Stimulated activated CD4-positive, alpha-beta T cell treated with anti-CD3 and anti-CD28 coated beads, Interleukin-1b, Interleukin-23, amount 100 ng/mL, for 48 hours (primary cell): ENCODE measurements at places on chromosomes 12 and 14.
A peak's percentile ranks its signal among the peaks of the same experiment; 100 is the strongest.

GRCh38 chr12:92216092-92216491, 70.4 kb upstream of the BTG1 start:
- DNase-seq: no peak

DNA sequence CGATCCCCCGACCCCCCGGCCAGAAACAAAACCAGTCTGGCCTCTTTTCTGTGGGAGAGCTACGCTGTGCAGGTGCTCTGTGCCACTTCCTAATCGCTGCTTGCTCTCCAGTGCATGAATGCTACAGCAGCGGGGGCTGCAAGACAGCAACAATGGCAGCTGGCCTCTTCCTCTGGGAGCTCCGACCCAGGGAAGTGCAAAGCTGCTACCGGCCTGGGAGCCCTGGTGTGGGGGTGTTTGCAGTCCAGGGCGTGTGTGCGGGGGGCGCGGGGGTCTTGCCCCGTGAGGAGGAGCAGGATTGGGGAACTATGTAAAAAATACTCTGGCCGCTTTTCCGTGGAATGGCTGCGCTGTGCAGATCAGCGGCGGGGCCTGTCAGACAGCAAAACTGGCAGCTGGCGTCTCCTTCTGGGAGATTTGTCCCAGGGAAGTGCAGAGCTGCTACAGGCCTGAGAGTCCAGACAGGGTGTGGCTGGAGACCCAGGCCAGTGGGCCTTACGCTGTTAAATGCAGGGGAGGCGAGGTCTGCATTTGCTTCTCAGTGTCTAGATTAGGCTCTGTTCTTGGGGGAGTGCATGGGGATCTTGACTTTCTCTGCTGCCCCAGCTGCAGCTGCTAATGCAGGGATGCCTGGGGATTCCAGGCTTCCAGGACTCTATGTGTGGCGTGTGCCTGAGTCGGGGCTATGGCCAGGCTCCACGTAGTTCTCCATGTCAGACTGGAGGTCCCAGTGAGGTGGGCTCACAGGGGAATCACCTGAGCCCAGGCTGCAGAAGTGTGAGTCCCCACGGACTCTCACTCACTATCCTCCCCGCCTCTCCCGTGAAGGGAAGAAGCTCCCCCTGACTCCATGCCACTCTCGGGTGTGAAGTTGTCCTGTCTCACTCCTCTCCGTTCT, 344.5 kb downstream of the AEBP2 start:
- no peak for DNase-seq

DNA sequence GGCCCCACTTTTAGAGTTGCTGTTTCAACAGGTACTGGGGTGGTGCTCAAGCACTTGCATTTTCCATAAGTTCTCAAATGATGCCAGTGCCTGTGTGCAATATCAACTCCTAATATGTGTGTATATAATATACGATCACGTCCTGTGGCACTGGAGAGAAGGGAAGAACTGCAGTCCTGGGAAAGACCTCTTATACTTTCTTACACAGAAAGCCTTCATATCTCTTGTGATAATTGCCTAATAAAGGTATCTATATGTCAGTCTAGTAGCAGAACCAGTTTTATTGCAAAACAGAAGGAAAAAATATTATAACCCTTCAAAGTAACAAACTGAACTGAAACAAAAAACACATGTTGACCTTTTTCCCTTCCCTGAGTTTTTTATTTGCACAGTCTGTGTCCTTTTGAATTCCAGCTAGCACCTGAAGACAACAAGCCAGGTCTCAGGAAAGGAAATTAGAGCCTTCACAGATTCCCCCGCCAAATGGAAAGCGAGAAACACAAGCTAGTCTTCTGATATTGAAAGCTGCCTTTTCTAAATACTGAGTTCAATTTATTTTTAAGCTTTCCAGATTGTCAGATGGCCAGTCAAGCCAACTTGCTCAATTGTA, 44.4 kb downstream of the IGF1 start:
- DNase-seq: no peak

DNA sequence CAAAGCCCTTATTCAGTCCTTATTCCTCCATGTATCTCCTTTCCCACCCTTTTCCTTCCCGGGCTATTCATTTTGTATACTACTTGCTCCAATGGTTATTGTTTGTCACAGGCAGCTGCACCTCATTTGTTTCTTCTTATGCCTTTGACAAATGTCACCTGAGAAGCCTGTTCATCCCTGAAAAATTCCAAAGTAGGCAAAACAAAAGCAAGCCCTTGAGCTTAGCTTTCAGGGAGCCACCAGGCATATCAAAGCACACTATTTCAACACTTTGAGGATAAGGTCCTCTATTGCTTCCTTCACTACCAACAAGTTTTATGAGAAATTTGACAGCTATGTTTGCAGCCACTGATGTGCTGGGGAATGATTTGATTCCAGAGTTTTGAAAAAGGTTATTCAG, 738.7 kb upstream of the LMO3 start:
- no peak for DNase-seq

GRCh38 chr14:49594347-49595091, 4.2 kb upstream of the LRR1 start:
- no peak for DNase-seq

- DNase-seq: no peak
Measured at GRCh38 chr12:26196421-26196716, 996 bp downstream of the SSPN start.

GRCh38 chr12:30926243-30927221, at the start of gene TSPAN11:
Gene TSPAN11, plus strand, starts transcription at chr12:30926748. Its CDS starts 27,244 bp downstream, at chr12:30953992.
- DNase-seq: no peak

DNA sequence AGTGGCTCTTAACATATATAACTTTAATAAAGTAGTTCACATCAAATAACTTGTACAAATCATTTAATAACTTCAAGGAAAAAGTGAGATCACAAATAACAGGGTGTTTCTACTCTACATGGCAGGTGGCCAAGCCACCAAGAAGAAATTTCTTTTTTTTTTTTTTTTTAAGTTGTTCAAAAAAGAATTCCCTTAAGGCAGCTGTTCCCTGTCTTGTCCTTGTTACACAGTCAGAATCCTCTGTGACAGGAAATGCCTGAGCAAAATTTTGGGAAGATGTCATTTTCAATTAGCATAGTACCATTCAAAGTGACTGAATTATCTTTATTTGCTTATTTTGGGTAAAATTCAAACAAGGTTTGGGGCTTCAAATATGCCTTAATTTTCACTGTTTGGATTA, 79.4 kb downstream of the LIN7A start:
- DNase-seq: no peak

- no peak for DNase-seq
Measured at GRCh38 chr14:35401422-35402265, 2.9 kb downstream of the NFKBIA start.

DNA sequence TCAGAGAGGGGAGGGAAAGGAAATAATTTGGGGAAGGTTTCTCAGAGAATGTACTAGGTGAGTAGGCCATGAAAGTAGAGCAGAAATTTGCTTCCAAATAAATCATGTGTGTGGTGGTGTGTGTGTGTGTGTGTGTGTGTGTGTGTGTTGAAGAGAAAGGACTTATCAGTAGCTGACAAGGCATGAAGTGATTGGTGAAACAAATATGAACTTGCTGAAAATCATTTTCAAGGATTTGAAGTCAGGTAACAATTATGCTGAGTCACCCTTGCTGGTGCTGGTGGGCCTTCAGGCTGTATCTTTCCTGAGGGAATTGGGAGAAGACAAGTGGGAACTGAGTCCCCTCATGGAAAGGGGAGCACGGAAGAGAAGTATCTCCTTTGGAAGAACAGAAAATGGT, 55.5 kb downstream of the HSD17B6 start:
- DNase-seq: no peak

- no peak for DNase-seq
Measured at GRCh38 chr14:90544566-90544965, 147.7 kb downstream of the CALM1 start.

- DNase-seq: peak; percentile 3
Measured at GRCh38 chr14:104116756-104117340, 21.5 kb upstream of the KIF26A start.

GRCh38 chr12:46446645-46447044, 74.1 kb upstream of the SLC38A2 start:
- DNase-seq: no peak

- DNase-seq: no peak
Measured at GRCh38 chr12:62221107-62221506, 39.1 kb upstream of the USP15 start.

DNA sequence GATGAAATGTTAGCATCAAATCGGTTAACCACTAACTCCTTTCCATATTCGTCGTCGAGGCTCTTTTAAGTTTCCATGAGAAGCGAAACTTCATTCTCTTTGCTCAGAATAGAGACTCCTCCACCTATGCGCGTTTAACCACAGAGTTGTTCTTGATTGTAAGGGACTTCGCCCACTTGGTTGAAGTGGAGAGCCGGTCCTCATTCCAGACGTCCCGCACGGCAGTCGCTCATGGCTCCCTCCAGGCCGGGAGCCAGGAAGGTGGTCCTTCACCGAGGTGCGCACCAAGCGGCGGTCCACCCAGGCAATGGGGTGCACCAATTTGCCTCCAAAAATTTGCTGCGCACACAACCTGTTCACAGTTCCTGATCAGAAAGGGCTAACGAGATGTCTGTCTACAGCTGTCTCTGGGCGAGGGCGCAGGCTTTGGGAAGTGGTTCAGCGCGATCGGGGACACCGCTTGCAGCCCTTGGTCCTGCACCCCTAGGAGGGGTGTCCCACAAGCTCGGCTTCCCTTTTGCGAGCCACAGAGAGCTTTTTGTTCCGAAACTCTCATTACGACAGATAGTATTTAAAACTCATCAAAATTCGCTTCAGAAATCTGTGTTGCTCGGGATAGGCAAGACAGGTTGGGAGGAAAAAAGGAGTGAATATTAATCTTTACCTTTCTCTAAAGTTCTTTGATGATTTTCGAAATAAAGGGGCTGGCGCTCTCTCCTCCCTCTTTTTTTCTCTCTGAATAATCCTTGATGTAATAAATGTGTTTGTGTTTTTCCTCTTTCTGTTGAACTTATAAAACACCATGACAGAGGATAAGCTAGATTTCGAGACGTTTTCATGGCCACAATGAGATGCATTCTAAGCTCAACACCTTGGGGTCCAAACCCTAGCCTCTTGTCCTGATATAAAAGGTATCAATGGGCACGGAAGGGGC, 6.4 kb upstream of the ALX1 start:
- DNase-seq: no peak

DNA sequence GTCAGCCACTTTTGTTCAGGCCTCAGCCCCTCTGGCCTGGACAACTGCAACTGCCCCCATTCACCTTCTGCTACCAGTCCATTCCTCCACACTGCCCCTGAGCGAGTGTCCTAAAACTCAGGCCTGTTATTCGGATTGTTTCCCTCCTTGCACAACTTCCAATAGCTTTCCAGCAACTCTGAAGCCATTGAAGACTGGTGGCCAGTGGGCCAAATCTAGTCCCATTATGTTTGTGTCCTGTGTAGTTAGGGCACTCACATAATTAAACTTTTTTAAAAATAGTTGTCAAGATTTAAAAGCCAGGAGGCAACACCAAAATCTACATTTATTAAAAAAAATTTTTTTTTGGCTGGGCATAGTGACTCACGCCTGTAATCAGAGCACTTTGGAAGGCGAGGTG, 17.8 kb upstream of the FIGNL2 start:
- no peak for DNase-seq

DNA sequence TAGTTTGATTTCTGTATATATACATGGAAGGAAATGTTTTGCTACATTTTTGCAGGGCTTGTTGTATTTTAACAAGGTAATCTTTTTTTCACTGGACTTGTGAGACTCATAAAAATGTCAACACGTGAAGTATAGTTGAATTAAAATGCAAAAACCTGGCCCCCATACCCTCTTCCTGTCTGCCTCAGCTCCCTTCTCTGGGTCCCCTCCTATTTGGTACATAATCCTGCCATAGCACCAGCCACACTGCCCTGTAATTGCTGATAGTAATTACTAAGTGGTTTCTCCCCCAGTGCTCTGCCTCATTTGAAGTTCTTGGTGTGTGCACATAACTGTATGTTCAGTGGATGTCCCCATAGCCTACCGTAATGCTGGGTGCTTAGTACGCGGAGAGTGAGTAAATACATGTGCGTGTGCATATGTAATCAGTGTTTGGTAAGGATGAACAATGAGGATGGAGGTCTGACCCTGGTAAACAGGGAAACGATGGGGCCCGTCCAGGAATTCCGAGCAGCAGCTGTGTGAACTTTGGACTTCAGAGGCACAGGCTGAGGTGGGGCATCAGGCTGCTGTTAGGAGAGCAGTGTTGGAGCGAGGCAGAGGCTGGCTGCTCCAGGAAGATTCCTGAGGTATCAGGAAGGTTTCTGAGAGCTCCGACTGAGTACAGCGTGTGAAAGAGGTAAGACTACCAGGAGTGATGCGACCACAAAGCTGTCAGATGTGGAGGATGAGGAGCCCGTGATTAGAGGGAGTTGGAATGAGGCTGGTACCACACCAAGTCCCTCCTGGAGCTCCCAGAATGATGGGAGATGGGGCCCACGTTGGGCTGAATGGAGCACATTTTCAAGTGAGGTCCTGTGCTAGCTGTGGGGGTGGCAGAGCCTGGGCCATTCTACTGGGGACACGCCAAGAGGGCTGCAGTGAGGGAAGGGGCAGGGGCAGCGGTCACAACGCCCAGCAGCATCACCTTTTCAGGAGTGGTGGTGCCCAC, 106.8 kb downstream of the PELI2 start:
- no peak for DNase-seq

- DNase-seq: no peak
Measured at GRCh38 chr12:98799822-98800221, 154.7 kb downstream of the APAF1 start.

GRCh38 chr12:66074561-66074960, 56.0 kb downstream of the LLPH start:
- no peak for DNase-seq
